ENCODE measurements at places on chromosomes 5 and 9.

DNA sequence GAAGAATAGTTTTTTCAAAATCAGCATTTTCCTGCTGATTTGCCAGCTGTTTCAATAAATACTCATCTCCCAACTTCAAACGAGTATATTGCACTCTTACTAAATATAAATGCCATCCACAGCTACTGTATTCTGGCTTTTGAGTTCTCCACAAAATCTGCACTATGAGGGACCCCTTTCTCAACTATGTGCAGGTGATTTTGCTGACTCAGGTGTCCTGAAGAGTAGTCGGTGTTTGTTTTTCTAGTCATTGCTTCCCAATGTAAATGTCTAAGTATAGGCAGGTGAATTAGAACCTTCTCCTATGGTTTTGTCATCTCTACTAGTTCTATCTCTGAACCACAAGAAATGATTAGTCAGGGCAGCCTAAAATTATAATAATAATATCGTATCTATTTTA, 616.8 kb upstream of the MEF2C start:
- no peak for DNase-seq

- no peak for DNase-seq
Observed at GRCh38 chr9:127340721-127341120, 56.2 kb upstream of the SLC2A8 start.

DNA sequence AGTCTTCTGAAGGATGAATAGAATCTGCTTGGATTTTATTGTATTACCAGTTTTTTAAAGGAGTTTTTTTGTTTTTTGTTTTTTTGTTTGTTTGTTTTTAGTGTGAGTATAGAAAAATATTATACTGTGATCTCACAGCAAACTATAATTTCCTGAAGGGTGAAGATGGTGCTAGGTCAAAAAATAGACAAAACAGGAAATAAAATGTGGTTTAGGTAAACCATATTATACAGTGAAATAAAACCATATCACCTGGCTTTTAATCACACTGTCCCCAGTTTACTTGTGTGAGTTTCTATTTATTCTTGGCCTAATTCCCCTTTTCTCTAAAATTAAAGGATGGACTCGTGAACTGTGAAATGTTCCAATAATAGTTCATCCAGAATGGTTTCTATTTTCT, 841.3 kb upstream of the CTNND2 start:
- no peak for DNase-seq

GRCh38 chr5:10077791-10078545, 171.7 kb downstream of the ATPSCKMT start:
- no peak for DNase-seq

DNA sequence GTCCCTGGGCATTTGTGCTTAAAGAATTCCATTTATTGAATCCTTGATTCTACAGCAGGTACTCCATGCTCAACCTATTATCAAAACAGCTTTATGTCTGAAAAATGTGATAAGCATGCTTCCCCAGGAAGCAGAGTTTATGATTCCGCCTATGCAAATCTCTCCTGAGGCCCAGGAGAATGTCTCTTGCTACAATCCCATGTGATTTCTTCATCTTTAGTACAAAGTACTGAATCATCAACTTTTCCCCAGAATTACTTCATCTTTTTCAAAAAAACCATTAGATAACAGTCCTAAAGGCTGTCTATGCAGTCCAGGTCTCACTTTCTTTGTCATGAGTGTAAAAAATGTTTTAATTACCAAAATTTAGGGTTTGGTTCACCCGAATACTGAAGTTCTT, 130.2 kb upstream of the ADAMTSL1 start:
- DNase-seq, result no peak

DNA sequence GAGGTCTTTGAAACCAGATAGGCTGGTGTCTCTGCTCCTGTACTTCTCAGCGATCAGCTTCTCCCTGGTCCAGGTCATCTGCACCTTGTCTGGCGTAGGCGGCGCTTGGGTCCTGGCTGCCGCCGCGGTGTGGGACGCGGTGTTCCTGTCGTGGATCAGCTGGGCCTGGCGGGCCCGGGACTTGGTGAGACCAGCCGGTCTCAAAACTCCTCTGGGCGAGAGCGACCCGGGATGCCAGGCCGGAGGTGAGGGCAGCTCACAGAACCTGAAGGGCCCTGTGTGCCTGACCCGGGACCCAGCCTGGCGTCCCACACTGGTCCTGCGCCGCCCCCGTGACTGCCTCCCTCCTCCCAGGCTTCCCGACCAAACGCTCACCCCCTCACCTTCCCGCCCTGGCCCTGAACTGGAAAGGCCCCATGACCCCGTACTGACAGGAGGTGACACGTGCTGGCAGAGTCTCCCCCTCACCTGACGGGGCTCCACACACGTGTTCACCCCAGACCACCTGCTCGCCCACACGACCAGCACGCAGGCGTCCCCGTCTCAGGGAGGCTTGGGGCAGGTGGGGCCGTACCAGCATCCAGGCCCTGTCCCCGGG, 49.0 kb downstream of the NKD2 start:
- DNase-seq, result no peak

GRCh38 chr9:70530716-70531115, 116.3 kb upstream of the KLF9 start:
- no peak for DNase-seq

GRCh38 chr9:21252721-21253547, 13.1 kb upstream of the IFNA14 start:
- no peak for DNase-seq

DNA sequence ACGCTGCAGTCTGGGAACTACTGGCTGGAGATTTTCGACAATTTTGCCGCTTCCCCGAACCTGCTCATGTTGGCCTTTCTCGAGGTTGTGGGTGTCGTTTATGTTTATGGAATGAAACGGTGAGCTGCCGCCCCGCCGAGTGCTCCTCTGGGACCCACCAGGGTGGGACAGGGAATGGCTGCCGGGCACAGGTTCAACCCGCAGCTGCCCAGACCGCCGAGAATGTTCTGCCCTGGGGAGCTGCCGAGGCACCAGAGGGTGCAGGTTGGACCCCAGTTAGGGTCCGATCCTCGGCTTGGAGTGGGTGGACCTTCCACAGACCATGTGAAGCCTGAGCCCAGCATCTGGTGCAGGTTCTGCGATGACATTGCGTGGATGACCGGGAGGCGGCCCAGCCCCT, 19.1 kb downstream of the SLC6A18 start:
- DNase-seq, result no peak

DNA sequence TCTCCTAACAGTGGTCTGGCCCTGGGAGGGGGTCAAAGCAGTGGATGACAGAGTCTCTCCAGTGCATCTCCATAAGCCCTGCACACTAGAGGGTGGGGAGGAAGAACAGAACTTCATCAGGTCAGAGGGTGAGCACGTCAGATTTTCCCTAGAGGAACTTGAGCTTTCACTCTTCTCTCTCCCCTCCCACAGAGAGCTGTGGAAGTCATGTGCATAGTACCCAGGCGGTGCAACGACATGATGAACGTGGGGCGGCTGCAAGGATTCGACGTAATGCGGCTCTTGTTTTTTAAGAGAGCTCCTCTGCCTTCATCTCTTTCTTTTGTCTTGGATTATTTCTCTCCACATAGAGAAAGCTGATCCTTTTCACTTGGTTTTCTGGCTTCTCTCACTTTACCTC, 100.2 kb upstream of the OTULINL start:
- no peak for DNase-seq

GRCh38 chr5:111495159-111495558, 17.2 kb downstream of the STARD4 start:
- no peak for DNase-seq

GRCh38 chr5:140977003-140977402, 10.7 kb downstream of the PCDHAC2 start:
- DNase-seq, result no peak

DNA sequence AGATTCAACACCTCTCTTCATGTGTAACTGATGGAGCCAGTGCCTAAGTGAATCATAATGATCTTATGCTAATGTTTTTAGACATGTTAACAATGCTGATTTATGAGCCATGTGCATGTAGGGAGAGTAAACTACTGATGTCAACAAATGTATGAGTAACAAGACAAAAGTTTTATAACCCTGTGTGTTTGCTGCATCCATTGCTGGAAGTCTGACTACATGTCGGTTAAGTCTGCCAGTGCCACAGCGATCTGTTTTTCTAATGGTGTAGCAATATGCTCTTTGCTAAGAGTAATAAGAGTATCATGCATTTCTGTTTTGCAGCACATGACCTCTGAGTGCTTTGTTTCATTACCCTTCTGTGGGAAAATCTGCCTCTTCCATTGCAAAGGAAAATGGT, 26.4 kb upstream of the TMOD1 start:
- no peak for DNase-seq

DNA sequence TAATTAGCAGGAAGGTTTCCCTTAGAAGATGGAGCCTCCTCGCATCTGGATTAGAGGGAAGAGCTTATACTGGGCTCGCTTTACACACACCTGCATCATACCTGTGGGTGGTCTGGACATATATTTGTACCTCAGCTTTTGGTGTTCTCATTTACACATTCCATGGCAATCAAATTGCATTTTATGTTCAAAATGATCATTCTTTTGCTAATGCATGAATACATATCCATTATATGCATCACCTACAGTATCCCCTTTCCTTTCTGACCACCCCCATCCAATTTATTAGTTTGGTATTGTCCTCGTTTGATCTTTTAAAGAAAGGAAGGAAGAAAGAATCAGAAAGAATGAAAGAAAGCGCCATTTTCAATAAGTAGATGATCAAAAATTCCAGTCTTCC, 251.5 kb downstream of the SLF1 start:
- DNase-seq, result no peak

DNA sequence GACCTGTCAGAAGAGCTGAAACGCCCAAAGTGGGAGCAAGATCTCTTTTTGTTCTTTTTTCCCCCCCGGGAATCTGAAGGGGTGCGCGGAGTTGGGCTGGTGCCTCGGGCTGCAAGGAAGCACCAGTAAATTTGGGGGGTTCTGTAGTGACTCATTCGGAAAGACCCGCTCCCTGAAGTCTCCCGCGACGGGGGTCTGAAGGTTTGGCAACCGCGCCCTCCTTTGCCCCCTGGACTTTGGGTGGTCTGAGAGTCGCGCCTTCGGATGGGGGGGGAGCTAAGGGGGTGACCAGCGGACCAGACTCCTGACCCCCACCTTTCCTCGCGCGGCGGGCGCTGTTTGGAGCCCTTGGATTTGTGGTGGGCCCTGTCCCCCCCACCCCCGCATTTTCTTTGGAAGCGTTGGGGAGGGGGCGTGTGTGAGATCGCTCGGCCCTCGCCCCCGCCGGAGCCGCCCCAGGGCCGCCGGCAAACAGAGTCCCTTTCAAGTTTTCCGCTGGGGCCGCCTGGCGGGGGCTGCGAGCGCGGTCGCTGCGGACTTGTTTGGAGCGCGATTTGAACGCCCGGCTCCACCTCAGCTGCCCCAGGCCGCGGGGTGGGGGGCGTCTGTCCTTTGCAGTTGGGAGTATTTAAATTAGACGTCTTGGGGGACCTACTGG, 2.0 kb downstream of the CXXC5 start:
- no peak for DNase-seq

DNA sequence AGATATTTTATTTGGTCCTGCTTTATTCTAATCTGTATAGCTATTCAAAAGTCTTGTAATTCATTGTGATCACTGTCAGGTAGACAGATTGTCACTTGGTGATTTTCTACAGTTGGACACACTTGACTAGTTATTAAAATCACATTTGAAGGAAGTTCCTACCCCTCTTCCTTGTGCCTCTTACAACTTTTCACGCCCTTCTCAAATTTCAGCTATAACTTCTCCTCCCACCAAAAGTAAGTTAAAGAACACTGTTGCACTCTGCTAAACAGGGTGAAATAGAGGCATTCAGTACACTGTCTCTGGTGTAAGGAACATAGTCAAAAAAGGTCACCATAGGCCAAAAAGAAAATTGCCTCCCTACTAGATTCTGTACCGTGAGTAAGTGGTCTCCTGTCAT, 142.1 kb upstream of the POU5F2 start:
- no peak for DNase-seq

GRCh38 chr9:21661626-21662025, 140.8 kb upstream of the MTAP start:
- no peak for DNase-seq

- DNase-seq, result no peak
Observed at GRCh38 chr9:122546196-122546595, 6.7 kb upstream of the OR1N2 start.

- no peak for DNase-seq
Observed at GRCh38 chr9:132299221-132299620, 55.6 kb downstream of the SETX start.

- no peak for DNase-seq
Observed at GRCh38 chr9:131432597-131433301, 38.9 kb downstream of the PRRC2B start.

GRCh38 chr5:68409259-68409658, 193.7 kb downstream of the PIK3R1 start:
- no peak for DNase-seq

GRCh38 chr5:38531518-38531917, 24.9 kb downstream of the LIFR start:
- DNase-seq, result no peak

GRCh38 chr5:172166030-172166826, 21.8 kb downstream of the STK10 start:
- DNase-seq, result no peak

- DNase-seq, result no peak
Observed at GRCh38 chr5:82274343-82275211, 3.6 kb downstream of the RPS23 start.

- DNase-seq, result no peak
Observed at GRCh38 chr9:89564346-89564878, 40.4 kb upstream of the GADD45G start.

DNA sequence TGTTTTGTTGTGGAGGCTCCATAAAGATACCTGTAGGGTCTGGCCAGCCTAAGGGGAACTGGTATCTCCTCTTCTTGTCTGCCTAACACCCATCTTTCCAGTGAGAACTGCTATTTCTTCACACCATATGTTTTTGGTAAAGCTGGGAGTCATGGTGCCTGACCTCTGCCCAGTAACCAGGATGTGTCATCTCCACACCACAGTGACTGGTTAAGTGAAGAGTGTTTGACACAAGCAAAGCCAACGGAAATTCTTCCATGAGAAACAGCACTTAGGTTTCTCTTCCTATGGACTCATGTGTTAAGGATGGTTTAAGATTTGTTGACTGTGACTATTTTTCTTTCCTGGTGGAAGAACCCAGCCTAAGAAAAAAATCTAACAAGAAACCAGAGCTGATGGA, 111.5 kb downstream of the HTR4 start:
- no peak for DNase-seq

DNA sequence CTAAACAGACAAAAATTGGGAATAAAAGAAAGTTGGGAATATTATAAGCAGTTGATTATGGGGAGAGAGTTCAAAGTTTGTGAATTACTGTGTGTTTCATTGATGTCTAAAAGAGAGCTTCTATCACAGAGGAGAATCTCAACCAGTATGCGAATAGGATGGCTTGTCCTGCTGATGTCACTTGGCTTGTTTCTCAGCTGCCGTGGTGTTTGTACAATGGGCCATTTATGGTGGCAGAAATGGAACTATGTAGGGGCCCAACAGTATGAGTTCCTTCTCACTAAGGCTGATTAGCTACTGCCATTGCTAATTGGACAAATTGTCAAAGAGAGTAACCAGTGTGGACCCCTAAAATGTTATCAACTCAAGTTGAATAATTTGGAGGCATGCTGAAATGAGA, 103.9 kb downstream of the ST8SIA4 start:
- DNase-seq, result no peak

Measured in T-helper 1 cell (primary cell).